Activated CD4-positive, alpha-beta T cell treated with anti-CD3 and anti-CD28 coated beads, Interleukin-2, Interleukin-4, amounts not matched to agents 100 ng/mL and 50 ng/mL, durations not matched to agents 16 hours and 8 hours (primary cell): ENCODE measurements at places on chromosomes 2 and 18.

- DNase-seq: no peak
Measured at GRCh38 chr2:40700231-40700954, 248.5 kb upstream of the SLC8A1 start.

- peak; percentile 35 for DNase-seq
Measured at GRCh38 chr2:212843409-212844199, 305.0 kb upstream of the ERBB4 start.

DNA sequence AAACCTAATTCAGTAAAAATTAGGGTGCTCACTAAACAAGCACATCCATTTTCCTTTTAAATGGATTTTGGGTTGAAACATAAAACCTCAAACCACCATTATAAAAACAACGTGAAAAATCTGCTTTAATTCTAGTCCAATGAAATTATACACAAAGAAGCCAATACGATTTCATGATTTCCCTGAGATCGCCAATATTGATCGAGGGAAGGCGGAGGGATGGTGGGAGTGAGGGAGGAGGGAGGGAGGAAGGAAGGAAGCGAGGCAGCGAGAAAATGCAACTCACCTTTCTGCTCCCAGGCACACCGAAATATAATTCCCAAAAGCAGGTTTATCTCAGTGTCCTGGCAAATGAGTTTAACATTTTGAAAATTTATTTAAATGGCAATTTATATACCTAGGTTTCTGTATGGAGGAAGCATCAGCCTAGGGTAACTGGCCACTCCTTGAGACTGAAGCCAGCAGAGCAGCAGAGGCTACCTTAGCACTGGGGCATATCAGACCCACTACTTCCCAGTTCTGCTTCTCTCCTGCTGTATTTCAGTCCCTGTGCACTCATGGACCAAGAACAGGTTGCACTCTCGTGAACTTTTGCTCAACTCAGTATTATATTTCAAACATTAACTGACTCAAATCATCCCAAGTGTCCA is 2.3 kb upstream of the ONECUT2 start:
- no peak for DNase-seq

DNA sequence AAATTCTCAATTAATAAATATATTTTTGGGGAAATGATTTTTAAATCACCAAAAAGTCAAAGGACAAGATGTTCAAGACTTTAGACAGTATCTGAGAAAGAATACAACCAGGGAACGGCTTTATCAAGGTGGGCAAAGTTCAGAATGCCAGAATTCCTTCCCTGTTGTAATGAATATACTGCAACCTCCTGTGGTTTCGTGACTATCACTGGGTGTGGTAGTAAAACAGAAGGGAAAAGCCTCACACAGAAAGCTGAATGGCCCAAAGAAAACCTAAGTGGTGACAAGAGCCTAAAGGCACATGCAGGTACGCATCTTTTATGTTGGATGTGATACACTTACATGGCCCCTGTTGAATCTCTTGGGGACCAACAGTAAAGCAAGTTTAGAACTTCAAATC is 37.1 kb downstream of the MBD2 start:
- no peak for DNase-seq

DNA sequence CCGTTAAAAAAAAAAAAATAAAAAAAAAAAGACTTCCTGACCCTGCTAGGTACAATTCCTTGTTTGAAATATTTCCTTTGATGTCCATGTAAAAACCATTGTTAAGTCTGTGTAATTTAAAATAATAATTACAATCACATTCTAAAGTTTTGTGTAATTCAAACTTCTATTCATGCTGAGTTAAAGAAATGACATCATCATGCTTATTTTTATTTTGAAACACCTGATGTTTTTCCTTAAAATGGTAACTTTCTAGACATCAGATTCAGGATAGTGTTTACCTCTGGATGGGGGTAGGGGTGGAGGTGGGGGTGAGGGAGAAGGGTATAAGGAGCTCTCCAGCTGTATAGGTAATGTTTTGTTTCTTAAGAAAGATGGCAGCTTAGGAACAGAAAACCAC is 92.8 kb downstream of the ADCYAP1 start:
- DNase-seq: no peak

- no peak for DNase-seq
Measured at GRCh38 chr2:201279079-201279478, 18.7 kb downstream of the CASP8 start.

DNA sequence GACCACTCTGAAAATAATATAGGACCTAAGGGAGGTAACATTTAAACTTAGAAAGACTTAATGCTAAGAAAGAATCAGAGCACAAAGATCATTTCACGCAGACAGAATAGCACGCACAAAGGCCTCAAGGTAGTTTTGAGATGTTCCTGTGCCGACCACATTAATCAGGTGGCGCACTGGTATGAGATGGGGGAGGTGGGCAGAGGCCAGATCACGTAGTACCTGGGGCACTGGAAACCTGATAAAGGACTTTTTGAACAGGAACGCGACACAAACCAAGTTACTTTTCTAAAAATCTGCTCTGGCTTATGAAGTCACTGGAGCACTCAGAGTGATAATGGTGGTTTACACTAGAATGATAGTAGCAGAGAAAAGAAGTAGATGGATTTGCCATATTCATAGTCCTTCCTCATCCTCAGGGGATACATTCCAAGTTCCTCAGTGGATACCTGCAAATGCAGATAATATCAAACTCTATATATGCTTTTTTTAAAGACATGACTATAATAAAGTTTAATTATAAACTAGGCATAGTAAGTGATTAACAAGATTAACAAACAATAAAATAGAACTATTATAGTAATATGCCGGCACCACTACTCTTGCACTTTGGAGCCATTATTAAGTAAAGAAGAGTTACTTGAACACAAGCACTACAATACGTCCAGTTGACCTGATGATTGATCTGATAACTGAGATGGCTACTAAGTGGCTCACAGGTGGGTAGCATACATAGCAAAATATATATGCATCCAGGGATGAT is 42.6 kb upstream of the CDCA7 start:
- DNase-seq: no peak

DNA sequence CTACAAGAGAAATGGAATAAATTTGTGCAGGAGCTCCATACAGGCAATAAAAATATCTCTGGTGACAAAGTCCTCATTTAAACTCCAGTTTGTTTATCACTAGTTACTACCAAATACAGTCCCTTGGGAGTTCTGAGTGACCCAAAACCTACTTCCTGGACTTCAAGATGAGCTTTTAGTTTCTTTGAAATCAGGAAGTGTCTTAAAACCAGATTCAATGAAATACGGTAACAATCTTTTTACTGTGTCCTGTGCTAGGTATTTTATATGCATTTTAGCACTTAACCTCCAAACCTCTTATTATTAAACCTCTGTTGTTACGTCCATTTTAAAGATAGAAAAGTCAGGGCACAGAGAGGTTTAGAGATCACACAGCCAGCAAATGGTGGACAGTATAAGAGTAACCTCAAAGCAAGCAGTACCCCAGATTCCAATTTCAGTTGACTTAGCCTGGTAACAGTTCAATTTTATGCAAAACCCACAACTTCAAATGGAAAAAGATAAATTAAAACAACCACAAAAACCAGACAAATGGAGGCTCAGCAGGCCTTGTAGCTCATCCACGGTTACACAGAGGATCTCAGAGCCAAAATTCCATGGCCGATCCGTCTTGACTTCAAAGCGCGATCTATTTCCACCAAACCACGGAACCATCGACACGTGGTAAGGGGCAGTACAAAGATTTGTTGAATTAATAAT is 1.3 kb upstream of the KCMF1 start:
- DNase-seq: peak; percentile 33

DNA sequence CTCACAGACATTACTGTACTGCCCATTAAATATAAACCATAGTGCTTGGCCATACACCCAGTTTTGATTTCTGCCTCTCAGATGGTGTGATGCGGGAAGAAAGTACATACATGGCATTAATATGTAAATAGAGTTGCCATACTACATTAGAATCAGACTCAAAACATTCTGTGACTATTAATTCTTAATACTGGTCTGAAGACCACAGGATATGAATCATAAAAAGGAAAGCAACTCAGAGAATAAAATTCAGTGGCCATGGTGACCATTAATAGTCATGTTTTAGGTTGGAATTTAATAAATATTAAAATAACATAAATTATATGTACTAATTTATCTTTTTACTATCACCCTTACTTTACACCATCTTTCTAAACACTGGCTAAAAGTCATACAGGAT is 33.0 kb upstream of the WDR75 start:
- DNase-seq: no peak

GRCh38 chr18:77084688-77085035 is 47.9 kb downstream of the MBP start:
- no peak for DNase-seq

DNA sequence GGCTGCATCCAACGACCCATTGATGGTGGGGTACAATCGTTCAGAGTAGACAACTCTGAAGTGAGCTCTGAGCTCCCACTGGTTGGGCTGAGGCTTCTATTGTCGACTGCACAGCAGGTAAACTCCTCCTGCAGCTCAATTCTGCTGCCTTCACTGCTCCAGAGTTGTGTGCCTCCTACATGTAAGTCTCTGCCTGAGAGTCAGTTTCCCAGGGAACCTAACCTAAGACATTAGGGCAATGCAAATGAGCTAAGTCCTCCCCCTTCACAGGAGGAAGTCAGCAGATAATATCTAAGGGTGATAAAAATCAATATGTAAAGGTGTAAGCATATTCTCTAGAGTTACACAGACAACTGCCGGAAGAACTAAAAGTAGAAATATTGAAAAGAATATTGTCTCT is 22.5 kb upstream of the ACYP2 start:
- no peak for DNase-seq

- no peak for DNase-seq
Measured at GRCh38 chr2:187148059-187148714, 299.2 kb upstream of the ZSWIM2 start.
